ENCODE measurements at places on chromosomes 12 and 14. TPM values are rescaled to one million over a fixed set of nuclear protein-coding genes. Genes with fewer than 3 reads are reported as not detected.

The MGP gene
- 3.0 TPM for total RNA-seq

The VRTN gene
- total RNA-seq = not detected

The LRRK2 gene
- total RNA-seq = 14.3 TPM

The OTX2 gene
- total RNA-seq = 17.1 TPM

The NANOG gene
- total RNA-seq = not detected

The SOX5 gene
- total RNA-seq = 72.9 TPM

The LALBA gene
- total RNA-seq = not detected

The PAPLN gene
- total RNA-seq = 1.4 TPM

The GARIN6 gene
- total RNA-seq = not detected

The CLEC12A gene
- 0.23 TPM for total RNA-seq

The TDRD9 gene
- 4.4 TPM for total RNA-seq

The A2M gene
- 87.9 TPM for total RNA-seq

The LIN7A gene
- 60.0 TPM for total RNA-seq

Data from diencephalon (tissue), 1 donor.